ENCODE measurements at places on chromosomes 5 and 9.

DNA sequence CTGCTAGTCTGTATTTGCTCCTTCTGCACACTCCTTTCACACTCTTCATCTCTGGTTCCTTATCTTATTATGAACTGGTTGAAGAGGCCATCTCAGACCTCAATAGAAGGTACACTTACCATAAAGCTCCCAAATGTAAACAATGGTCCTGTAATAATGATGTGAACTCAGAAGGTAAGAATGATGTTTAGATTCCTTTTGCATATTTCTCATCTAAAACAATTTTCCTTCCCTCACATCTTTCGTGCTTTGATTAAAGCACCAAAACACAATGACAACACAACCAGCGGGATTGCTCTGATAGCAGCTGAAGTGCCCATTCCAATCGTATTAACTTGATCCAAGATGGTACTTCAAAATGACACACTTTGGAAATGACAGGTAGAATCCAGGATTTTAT is 34.3 kb downstream of the NFIB start:
- no peak for DNase-seq

DNA sequence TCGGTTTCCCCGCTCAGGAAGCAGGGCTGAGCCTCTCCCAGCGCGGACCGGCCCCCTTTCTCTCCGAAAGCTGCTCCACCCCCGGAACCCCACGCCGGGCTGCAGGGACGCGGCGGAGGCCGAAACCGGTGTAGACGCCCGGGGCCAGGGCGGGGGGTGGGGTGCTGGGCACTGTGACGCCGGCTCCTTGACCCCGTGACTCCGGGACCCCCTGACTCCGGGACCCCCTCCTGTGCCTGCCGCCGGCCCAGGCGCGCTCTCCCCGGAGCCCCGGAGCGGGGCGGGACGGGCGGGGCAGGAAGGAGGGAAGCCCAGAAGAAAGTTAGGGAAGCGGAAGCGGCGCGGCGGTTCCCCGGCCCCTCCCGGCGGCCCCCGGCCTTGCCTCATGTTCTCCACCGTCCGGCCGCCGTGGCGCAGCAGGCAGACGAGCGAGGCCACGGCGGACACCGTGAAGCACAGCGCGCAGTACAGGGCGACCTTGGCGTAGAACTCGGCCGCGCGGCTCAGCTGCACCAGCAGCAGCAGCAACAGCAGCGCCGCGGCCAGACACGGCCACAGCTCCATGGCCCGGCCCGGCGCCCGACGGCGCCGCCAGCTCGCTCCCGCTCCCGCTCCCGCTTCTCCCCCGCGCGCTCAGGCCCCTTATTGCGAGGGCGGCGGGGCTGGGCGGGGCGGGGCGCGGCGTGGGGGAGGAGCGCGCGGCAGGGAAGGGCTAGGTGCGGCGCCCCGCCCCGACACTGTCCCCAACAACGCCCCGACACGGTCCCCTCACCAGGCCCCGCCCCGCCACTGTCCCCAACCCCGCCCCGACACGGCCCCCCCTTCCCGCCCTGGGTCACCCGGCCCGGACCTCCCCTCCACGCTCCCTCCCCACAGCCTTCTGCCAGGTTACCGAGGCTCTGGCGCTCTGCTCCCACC is at the start of gene AGPAT2:
Gene AGPAT2 (minus strand): TSS at position 664 of the 918 bp plus-strand sequence. CDS start 100 bp downstream, at position 564.
- DNase-seq: peak; percentile 83

- DNase-seq: peak; percentile 49
Observed at GRCh38 chr9:133163504-133164172, at the start of gene GBGT1. GBGT1 (minus strand) TSS chr9:133163914; CDS start chr9:133162412, 1,502 bp downstream.

DNA sequence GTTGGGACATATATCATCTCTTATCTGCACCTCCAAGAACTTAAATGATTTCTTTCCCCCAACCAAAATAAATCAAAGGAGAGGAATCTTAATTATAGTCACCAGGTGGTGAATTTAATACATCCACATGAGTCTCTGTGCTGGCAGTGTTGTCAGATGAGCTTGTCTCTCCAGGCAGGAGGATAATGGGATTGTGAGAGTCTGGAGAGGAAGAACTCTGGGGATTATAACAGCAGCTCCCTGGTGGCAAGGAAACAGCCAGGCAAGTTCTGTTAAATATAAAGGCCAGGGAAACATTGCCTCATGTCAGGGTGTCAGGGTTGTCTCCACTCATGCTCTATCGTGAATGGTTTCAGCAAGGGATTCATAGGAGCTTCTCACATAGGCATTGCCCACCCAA is 80.8 kb downstream of the TLR4 start:
- DNase-seq: peak; percentile 95

DNA sequence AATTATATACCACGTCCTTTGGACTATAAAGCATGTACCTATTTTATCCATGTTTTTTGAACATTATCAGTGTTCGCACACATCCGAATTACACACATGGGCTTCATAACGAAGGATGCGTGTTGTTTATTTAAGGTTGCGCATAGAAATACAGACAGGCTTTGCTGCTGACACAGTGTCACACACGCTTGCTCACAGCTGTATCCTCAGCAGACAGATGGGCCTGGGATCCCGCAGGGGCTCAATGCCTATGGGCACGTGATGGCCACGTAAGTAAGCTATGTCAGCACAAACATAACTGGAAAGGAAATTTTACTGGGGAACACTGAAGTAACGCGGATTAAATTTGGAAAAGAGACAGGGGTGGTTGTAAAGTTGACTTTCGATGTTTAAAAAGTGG is 76.6 kb downstream of the OTULIN start:
- peak; percentile 70 for DNase-seq

DNA sequence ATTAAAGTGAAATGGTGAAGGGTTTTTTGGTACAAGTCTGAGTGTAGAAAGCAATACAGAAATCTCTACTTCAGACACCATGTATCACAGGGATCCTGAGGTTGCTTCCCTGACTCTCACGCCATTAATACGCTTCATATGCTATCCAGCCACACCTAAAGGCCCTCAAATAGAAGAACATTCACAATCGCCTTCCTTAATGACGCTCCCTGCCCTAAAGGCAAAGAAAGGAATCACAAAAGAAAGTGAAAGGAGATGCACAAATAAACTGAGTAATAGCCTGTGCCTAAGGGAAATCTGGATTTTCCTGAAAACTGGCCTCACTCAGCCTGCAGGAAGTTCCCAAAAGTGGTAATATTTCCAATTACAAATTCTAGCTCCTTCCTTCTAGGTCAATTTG is 1002.7 kb upstream of the DMAC1 start:
- no peak for DNase-seq

DNA sequence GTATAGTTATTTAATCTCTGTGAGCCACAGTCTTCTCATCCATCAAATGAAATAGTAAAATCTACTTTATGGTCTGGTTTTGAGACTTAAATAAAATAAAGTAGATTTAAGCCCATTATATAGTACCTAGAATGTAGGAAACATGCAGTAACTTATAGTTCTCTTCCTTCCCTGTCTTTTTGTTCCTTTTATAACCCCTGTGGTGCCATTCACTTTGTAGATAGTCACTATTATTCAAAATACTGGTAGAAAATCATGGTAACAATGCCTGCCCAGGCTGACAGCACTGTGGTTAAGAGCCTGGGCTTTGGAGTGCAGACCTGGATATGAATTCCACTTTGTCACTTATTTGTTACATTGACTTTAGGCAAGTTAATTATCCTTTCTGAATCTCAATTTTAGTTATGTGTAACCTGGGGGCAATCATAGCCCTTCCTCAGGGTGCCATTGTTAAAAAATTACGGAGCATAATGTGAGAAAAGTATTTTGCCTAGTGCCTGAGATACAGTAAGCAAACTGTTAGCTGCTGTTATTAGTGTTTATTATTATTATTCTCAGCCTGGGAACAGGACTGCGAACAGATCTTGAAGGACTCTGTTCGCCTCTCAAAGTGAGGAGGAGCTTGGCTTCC is 100.4 kb downstream of the RALGPS1 start:
- no peak for DNase-seq

GRCh38 chr5:72006361-72006760 is 100.9 kb upstream of the MAP1B start:
- peak; percentile 9 for DNase-seq

DNA sequence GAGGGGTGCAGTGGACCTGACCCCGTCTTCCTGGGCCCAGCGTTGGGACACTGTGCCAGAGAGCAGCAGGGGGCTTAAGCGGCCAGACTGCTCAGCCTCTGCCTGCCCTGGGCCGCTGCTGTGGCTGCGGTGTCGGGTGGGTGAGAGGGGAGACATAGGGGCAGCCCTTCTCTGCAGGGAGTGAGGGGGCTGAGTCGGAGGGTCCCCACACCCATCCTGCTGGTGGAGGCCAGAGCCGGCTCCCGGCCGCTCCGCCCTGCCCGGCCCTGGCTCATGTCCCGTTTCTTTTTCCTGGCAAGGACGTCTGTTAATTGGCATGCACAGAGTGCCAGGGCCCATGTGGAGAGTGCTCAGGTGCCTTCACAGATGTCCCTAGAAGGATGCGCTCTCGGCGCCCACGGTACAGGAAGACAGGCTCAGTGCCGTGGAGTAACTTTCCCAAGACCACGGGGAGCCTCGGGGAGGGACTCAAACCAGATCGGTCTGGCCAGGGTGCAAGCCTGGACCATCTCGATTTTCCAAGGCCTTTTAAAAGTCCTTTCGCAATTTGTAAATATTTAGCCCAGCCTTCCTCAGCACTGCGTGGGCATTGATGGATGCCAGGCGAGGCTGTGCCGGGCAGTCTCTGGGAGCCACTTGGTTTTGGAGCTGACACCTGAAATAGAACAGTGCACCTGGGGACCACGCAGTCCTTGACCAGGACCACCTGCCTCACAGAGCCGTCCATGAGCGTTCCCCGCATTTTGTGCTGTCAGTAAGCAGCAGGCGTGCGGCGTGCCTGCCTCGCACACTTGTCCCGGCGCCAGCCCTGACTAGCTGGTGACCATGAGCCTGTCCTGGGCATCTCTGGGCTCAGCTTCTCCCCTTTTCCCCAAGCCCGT is 60.9 kb downstream of the RXRA start:
- no peak for DNase-seq

DNA sequence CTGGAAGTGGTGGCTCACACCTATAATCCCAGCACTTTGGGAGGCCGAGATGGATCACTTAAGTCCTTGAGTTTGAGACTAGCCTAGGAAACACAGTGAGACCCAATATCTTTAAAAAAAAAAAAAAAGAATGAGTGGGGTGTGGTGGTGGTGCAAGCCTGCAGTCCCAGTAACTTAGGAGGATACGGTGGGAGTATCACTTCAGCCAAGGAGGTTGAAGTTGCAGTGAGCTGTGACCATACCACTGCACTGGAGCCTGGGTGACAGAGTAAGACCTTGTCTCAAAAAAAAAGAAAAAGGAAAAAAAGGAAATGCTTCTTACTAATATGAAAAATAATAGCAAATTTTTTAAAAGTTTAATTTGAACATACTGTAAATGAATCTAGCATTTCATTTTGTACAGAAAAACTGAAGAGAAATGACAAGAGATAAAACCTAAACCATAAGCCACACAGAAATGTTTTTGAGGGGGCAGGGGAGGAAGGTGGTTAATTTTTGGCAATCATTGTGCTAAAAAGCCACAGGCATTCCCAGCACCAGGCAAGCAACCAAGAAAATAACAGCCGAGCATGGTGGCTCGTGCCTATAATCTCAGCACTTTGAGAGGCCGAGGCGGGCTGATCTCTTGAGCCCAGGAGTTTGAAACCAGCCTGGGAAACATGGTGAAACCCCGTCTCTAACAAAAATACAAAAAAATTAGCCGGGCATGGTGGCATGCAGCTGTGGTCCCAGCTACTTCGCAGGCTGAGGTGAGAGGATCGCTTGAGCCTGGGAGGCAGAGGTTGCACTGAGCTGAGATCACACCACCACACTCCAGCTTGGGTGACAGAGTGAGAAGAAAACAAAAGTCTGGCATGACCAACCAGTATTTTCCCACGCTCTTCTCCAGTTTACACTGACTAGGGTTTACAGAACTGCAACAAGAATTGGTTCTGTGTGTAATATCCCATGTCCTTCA is 114.5 kb upstream of the NR5A1 start:
- no peak for DNase-seq

DNA sequence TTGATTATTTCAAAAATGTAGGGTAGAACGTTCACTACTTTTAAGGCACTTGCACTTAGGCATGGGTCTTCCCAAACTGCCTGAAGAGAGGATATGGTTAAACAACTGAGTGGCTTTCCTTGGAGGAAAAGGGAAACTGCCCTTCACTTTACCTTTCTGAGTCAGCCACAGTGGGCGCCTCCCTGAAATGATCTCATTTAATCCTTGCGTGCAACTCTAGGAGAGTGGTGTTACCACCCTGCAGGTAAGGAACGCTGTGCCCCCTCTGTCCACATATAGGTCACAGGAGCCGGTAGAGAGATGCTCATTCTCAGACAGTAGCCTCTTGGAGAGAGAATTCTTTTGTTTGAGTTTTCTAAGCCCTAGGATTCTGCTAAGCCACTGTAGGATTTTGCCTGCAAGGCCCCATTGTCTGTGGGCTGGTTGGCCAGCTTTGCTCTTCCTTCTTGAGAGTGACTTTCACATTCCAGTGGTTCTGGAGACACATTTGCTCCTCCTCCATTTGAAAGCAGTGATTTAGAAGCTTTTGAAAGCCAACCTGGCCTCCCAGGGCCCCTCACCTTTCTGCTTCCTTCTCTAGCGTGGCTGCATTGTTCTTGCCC is 110.3 kb upstream of the CTSL start:
- no peak for DNase-seq

GRCh38 chr5:127834094-127834531 is 130.9 kb downstream of the CCDC192 start:
- DNase-seq: peak; percentile 66

GRCh38 chr9:14517154-14517906 is 175.9 kb downstream of the ZDHHC21 start:
- DNase-seq: peak; percentile 91

DNA sequence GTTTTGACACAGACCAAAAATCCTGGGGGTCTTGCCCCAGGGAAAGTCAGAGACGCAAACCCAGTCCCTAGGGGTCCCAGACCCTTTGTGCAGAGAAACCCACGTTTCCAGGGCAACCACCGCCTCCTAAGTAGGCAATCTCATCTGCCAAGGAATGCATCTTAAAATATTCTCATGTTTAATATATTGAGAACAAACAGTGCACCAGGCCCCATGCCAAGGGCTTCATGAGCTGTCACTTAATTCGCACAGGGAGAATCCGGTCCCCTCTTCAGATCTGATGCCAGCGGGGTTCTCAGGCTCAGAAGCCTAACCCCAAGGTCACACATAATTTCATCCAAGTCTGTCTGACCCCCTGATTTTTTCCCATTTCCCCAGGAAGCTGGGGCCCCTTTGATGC is 28.8 kb downstream of the CPLX2 start:
- DNase-seq: no peak

GRCh38 chr9:81619353-81620001 is 69.9 kb downstream of the TLE1 start:
- no peak for DNase-seq

DNA sequence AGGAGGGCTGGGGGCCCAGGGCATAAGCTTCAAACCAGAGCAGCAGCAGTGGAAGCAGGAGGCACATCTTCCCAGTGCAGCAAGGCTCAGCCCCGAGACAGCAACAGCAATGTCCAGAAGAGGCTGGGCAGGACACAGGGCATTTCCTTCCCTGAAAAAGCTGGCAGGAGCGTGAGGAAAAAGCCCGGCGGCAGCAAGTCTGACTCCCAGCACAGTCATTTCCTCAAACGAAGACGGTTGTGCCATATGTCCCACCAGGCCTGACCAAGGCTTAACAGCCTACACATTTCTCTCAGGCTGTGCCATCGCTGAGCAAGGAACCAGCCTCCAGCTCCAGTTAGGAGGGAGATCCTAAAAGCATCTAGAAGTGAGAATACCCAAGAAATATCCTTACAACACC is 74.5 kb downstream of the APTX start:
- no peak for DNase-seq

GRCh38 chr5:74945561-74946165 is 79.5 kb upstream of the FAM169A start:
- DNase-seq: no peak

- no peak for DNase-seq
Observed at GRCh38 chr9:18317896-18318295, 156.1 kb upstream of the ADAMTSL1 start.

GRCh38 chr9:35526087-35526801 is 36.3 kb downstream of the RUSC2 start:
- no peak for DNase-seq

Data from NCI-H82 (cell line).